ENCODE measurements at places on chromosomes 4 and X. TPM values are rescaled to one million over a fixed set of nuclear protein-coding genes. Genes with fewer than 3 reads are reported as not detected.

DNA sequence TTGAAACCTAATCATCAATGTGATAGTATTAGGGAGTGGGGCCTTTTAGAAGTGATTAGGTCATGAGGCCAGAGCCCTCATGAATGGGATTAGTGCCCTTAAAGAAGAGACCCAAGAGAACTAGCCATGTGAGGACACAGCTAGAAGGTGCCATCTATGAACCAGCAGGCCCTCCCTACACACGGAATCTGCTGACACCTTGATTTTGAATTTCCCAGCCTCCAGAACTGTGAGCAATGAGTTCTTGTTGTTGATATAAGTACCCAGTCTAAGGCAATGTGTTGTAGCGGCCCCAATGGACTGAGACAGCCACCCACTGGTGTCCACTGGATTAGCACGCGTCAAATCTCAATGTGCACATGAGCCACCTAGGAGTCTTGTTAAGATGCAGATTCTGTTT is 8.4 kb upstream of the ADGRG2 start:
- DNase-seq = no peak

DNA sequence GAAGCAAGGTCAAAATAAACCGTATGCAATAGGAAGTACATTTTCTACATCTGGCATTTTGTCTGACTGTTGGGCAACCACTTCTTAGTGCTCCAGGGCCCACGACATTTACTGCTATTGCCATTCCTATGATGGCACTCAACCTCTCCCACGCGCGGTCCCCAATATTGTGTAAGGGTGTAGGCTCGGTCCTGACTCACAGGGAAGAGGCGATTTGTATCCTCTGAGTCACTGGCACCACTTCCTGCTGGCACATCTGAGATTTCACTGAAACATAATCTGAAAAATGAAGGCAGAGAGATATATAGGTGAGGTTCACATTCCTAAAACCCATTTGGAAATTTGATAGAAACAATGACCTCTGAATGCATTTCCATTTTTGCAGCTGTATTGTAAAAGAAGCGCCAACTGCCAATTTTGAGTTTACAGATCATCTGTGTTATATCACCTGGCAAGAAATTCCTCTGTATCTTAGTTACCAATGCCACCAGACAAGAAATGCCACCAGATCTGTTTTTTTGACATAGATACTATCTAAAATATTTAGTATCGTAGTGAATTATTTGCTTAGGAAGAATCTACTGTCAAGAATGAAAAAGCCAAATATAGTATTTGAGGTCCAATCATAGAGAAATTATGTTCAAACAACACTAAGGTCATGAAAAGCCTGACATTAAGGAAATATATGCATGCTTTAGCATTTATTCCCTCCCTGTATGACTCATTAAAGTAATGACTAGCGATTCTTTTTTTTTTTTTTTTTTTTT is 9.8 kb downstream of the EREG start:
- no peak for DNase-seq

FGFBP1 gene
- not detected for total RNA-seq

CYBB gene
- 6.8 TPM for total RNA-seq

- DNase-seq = no peak
Measured at GRCh38 chr4:67587156-67587555, 28.6 kb downstream of the STAP1 start.

- DNase-seq = no peak
Measured at GRCh38 chrX:136856551-136856950, 24.0 kb downstream of the RBMX start.

GRCh38 chrX:8868906-8869305 is 67.7 kb upstream of the FAM9A start:
- DNase-seq = no peak

CENPVL2 gene
- not detected for total RNA-seq

DNA sequence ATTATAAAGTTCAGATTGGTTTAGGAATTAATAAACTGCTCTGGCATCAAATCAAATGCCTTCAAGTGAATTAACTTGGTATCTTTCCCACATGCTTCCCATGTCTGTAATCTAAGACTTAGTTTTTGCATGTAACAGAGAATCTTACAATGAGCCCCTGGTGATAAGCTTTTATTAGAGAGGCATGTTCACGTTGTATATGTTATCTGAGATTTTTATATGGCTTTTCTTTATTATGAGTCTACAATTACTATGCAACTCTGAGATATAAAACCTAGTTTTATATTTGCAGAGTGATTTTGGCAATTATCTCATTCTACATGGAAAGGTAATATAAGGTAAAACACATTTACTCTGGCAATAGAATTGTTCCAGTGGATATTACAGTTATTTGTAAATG is 1578.4 kb upstream of the IGFBP7 start:
- DNase-seq = no peak

- no peak for DNase-seq
Measured at GRCh38 chr4:186297013-186297645, 31.1 kb downstream of the F11 start.

Data from left lobe of liver (tissue), 2 donors.